ENCODE measurements at places on chromosomes 2 and 18.
A peak's percentile ranks its signal among the peaks of the same experiment; 100 is the strongest.

DNA sequence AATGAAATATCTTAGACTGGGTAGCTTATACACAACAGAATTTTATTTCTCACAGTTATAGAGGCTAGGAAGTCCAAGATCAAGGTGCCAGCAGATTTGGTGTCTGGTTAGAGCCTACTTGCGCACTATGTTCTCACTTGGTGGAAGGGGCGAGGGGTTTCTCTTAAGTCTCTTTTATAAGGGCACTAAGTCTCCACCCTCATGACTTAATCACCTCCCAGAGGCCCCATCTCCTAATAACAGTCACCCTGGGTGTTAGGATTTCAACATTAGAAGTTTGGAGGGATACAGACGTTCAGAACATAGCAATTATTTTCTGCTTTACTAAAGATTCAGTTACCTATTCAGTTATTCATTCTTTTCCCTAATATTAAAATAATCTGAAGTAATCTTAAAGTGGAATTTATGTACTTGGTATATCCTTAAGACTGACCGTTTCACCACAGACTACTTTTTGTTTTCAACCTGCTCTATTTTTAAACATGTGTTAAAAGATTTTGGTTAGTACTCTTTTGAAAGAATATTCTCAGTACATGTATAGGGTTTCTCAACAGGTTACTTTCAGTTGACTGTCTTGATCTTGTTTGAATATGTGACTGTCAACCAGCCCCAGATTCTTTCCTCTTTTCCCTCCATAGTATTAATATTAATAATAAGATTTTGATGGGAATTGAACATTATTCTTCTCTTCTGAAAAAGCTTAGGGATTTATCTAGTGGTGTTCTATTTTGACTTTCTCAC, 130.0 kb downstream of the TAF4B start:
- no peak for DNase-seq

DNA sequence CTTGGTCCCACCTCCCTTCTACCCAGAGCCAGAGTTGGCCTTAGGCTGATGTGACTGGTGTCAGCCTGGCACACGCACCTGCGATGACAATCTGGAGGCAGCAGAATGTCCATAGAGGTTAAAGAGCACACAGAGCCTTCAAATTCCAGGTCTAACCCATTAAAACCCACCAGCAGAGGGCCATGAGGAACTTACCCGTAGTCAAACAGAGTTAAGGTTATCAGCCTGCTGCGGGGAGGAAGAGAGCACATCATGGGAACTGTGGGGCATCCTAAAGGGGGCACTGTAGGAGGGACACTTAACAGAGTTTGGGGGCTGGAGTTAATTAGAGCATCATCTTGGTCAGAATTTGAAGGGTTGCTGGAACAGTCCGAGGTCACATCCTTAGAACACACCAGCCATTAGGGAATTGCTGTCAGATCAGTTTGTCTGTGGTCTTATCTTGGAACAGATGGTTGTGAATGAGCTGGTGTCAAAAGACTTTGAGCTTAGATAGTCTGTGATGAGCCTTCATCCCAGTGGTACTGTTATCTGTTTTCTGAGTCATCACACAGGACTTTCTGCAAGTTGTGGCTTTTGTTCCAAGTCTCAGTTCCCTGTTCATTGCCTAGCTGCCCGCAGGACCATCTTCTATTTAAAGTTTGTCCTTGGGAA, 248.6 kb downstream of the LOXHD1 start:
- no peak for DNase-seq

GRCh38 chr2:12935222-12935621, 218.5 kb downstream of the TRIB2 start:
- peak; percentile 27 for DNase-seq

GRCh38 chr2:86621280-86621943, 2.3 kb downstream of the RNF103 start:
- DNase-seq: no peak

DNA sequence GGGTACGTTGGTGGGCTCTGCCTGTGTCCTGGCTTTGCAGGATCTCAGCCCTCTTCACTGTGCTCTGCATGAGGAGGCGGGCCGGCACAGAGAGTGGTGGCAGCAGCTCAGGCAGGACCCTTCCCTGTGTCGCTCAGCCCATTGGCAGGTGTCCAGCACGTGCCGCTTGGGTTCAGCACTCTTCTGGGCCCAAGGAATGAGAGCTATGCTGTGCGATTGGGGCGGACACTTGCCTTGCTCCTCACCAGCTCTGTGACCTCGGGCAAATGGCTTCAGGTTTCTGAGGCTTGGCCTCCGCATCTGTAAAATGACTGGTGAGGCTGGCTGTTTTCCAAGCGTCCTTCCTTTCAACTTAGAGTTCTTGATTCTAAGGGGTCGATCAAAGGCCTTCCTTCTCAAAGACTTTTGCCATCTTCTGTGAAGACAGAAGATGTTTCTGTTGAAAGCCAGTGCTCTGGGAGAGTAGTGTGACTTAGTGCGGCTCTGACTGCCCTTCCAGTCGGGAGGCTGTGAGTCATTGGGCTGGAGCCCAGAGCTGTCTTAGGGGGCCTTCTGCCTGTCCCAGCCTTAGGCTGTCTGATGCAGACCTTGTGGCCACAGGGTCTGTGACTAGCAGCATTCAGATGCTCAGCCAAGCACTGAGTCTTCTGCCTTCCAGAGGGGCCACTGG, 35.6 kb downstream of the GLI2 start:
- no peak for DNase-seq

GRCh38 chr2:197985029-197985638, 180.7 kb downstream of the PLCL1 start:
- no peak for DNase-seq

GRCh38 chr2:191845248-191845715, 1.6 kb downstream of the CAVIN2 start:
- no peak for DNase-seq

DNA sequence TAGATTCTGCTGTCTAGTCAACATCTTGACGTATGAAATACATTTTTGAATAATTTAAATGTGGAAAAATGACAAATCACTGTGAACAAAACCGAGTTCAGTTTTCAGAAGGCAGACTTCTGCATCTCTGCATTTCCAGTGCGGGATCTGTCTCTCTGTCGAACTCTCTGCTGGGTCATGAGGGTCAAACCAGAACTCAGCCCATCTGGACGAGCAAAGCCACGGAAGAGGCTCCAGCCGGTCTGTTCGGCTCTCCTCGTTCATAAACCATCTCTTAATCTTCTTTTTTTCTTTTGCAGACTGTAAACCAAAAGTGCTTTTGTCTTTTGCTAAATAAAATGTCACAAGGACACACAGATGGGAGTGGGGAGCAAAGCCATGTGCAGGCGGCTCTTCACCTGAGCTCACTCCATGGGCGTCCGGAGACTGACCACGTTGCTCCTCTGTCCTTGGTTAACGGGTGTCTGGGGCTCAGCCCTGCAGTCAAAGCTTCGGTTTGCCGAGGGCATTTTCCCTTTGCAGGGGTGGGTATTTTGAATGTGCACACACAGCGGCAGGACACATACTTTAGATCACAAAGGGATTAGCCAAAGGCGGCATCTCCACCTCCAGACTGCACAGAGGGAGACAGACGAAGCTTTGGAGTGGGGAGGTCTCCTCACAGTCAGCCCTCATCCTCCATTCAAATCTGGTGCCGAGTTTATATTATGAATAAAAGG, 737.9 kb upstream of the SALL3 start:
- no peak for DNase-seq

- no peak for DNase-seq
These were observed 1.3 kb downstream of the HS6ST1 start for GRCh38 chr2:128317181-128317898.

DNA sequence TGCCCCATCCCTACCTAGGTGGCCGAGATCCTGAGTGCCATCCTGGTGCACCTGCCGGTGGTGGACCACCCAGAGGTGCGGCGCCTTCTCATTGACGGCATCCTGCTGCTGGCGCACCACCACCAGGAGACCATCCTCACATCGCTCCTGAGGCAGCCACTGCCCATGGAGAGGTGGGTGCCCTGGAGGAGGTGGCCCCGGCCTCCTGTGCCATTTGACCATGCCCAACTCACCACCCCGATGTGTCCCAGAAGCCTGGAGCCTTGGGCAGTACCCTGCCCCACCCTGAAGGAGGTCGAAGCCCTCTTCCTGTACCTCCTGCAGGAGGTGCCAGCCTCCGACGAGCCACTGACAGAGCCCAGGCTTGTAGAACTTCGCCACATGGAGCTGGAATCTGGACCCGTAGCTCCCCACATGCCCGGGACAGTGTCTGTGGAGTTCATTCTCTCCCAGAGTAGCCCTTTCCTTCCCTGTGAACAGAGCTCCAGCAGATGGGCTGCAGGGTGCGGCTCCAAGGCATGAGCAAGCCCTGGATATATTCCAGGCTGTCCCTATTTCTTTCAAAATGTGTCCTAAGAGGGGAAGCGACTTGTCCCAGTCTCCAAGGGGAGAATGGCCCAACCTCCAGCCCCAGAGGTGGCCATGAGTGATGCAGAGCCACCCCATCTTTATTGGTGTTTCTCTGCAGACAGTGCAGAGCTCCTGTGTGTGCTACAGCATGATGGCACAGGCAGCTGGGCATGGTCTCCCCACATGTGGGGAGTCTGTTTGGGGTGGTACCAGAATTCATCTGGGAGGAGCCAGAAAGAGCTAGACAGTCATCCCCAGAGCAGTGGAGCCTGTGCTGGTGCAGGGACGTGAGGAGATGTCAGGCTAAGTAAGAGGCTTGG, 34.2 kb downstream of the HJURP start:
- DNase-seq: no peak

- DNase-seq: peak; percentile 21
These were observed 476.4 kb upstream of the SPHKAP start for GRCh38 chr2:228657807-228658402.

- no peak for DNase-seq
These were observed 30.5 kb upstream of the TMEM131 start for GRCh38 chr2:98026292-98026691.

GRCh38 chr18:31516437-31516836, 18.5 kb downstream of the DSG2 start:
- DNase-seq: no peak

- no peak for DNase-seq
These were observed 75.5 kb upstream of the STON1 start for GRCh38 chr2:48454504-48454903.

DNA sequence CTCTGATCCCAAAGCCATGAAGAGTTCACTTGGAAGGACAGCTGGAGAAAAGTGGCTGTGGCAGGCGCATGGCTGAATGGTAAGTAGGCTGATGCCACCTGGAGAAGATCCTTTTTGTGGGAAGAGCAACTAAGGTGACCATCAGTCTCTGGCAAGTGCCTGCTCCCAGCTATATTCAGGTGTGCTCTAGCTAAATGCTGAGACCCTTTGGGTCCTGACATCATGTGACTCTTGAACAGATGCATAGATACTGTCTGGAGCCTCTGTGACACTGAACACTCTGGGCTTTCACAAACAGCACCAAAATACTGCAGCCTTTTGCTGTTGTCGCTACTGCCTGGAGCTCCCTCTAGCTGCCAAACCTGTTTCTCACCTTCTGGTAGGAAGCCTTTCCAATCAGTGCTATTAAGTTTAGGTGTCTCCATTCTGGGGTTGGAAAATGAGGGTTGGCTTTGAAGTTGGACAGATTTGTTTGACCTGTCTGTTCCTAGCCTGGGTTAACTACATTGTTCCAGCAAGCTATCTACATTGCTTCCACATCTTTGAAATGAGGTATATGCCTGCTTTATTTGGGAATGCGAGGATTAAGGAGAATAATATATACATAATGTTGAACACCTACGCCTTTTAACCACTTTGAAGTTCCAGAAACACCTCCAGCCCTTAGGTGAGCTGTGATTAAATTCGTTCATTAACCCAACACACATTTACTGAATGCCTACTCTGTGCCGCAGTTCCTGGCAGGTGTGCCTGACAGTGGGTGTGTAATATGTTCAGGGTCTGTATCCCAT, 3.1 kb downstream of the EGR4 start:
- DNase-seq: peak; percentile 57

GRCh38 chr2:237121321-237121720, 35.6 kb downstream of the COPS8 start:
- no peak for DNase-seq

DNA sequence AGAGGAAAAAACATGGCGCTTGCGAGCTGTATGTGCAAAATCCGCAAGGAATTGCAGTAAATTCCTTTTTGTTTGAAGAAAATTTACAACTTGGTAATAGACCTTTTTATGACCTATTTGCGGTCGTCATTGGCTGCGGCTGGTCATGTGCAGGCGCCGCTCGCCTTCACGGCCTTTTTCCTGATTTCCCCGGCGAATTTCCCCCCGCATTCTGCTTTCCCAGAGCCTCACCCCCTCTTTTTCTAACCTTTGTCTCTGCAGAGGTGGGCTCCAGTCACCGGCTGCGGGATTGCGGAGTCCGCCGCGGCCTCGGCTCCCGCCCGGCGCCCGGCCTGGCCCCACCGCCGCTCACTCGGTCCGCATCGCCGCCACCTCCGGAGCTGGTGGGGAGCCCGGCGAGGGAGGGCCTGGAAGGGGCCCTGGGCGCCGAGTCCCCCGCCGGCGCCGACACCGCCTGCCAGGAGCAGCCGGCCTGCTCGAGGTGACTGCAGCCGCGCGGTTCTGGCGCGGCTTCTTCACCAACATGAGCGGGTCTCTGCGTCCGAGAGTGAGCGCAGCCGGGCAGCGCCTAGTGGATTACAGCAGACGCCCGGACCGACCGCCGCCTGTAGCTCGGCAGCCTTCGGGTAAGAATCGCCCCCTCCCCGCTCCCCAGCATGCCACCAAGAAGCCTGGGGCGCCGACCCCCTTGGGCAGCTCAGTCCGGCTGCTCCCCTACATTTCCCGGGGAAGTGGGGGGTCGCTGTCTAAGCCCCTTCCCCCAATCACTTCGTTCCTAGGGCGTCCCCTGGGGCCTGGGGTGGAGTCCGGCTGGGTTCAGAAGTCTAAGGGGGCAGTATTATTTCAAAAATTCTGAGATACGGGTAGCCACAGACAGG, 7.1 kb downstream of the HOXD8 start:
- DNase-seq: no peak

DNA sequence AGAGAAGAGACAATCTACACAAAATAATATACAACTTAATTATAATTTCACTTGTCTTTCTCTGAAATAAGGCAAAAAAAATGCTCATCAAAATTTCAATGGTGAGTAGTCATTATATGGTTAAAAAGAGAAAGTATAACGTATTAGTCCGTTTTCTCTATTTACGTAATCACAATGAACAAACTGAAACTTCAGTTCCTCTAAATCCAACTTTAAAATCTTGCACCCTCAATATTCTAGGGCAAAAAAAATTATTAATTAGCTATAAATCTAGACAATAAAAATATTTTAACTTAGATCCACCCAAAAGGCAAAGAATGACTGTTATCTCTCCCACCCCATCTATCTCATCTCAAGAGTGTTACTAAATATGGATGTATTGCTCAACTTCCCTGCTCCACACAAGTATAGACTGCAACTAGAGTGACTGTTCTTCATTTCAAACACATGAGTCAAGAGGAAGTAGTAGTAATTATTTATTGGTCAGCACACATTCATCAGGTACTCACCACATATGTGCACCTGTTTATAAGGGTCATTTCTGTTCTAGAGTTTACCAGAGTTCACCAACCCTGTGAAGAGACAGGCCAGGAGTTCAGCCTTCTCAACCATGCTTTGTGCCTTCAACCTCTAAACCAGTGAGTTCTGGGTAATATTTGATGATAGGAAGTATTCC, 36.4 kb downstream of the STK39 start:
- DNase-seq: no peak

- peak; percentile 60 for DNase-seq
These were observed 29.4 kb downstream of the ITM2C start for GRCh38 chr2:230893841-230894781.
